ENCODE measurements at places on chromosomes 3 and 15.

- DNase-seq, result no peak
These were observed 25.7 kb downstream of the ACKR4 start for GRCh38 chr3:132622761-132623160.

- no peak for DNase-seq
These were observed 53.6 kb downstream of the RHCG start for GRCh38 chr15:89442671-89443307.

DNA sequence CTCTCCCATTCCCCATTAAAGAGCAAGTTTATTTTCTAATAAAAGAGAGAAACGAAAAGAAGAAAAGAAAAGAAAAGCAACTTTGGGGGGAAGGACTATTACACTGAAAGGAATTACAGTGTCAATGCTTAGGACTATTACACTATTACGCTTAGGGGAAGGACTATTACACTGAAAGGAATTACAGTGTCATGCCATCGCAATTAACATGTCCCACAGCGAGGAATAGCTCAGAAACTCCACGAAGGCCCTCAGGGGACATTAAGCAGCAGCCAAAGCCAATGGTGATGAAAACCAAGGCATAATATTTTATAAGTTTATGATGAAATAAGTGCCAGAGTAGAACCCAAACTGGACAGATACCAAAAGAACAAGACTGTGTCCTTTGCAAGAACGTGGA is 22.1 kb upstream of the DET1 start:
- DNase-seq, result no peak

- DNase-seq, result no peak
These were observed 15.4 kb upstream of the CASR start for GRCh38 chr3:122168044-122168443.

DNA sequence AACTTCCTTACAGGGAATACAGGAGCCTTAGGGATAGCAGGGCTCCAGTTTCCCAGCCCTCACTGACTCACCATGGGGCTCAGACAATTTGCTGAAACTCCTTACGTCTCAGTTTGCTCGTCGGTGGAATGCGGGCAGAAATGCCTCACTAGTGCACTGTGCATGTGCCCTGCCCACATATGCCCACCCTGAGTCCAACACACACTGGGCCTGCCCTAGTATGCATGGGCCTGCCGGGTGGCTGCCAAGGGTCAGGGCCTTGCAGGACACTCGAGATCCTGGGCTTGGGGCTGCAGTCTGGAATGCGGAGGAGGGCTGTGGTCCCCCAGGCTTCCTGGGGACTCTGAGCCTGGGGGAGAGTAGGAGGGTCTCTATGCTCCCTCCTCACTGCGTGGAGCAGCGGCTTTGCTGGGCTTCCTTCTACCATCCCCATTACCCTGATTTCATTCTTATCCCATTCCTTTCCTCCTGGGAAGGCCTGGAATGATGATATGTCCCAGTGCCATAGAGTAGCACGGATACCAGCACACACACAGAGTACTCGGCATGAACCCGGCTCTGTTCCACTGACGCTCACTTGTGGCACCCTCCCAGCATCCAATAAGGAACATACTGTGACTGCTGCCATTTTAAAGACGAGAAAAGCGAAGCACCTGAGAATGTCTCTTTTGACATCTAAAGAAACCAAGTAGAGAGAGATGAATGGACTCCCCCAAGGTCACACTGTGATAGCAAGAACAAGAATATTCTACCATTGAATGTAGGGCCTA is 124.2 kb downstream of the ASB7 start:
- no peak for DNase-seq
